ENCODE measurements at places on chromosomes 7 and 10. TPM values are rescaled to one million over a fixed set of nuclear protein-coding genes. Genes with fewer than 3 reads are reported as not detected.

The URGCP gene
- total RNA-seq, result 29.0 TPM

The BTBD16 gene
- not detected for total RNA-seq

The CABCOCO1 gene
- 4.2 TPM for total RNA-seq

The TET1 gene
- 28.0 TPM for total RNA-seq

The UROS gene
- total RNA-seq, result 36.9 TPM

The HEPACAM2 gene
- total RNA-seq, result 0.25 TPM
